ENCODE measurements at places on chromosomes 6 and 20.

GRCh38 chr6:127897484-127897883, 3.4 kb downstream of the THEMIS start:
- no peak for DNase-seq

DNA sequence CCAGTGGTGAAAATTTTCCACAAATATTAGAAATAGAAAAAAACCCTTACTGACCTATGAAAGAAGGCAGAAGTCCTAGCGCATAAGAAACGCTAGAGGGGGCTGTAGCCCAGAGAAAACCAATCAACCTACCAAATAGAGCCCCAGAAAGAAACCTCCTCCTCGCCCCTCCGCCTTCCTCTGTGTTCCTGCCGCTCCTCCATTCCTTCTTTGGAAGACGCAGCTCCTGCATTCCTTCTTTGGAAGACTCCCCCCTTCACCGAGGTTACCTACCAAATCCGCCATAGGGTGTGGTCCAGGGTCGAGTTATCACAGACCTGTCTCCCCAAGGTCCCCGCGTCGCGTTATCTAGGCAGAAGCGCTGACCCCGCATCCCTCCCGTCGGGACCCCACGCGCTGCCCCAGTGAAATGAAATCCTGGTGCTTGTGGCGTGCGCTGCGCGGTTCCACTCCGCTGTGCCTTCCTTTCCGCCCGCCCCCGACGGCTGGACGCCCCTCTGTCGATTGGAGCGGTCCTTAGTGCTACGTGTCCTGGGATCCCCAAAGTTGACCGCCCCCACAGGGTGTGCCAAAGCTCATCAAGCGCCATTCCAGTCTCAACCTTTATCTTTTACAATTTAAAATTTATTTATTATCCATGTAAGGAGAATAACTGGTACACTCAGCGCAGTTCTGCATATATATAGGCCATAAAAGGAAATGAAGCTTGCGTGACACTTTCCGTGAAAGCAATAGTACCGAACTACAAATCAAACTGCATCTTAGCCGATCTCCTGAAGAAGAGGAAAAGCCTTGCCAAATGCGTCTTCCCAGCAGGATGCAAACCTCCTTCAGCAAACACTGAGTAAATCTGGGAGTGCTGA, 13.0 kb downstream of the RPP21 start:
- DNase-seq = peak; percentile 63

- DNase-seq = no peak
These were observed 63.3 kb downstream of the ARHGAP18 start for GRCh38 chr6:129646642-129647041.

GRCh38 chr6:51608932-51609331, 478.5 kb downstream of the PKHD1 start:
- DNase-seq = no peak

DNA sequence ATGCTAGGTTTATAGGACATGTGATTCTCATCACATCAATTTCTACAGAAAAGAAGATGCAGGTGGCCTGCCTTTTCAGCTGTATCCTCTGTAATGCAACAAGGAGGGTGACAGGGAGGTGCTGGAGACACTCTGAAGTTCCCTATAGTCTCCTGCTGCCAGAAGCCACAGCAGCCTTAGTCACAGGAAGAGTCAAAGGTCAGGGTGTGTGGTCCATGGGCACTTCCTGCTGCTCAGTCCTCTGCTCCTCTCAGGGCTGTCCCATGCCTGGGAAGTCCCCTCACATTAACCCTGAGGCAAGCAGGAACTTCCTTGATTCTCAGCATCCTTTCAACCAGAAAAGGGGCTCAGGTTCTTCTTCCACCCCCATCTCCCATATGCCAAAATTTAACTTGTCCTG, 144.8 kb upstream of the FOXA2 start:
- no peak for DNase-seq

DNA sequence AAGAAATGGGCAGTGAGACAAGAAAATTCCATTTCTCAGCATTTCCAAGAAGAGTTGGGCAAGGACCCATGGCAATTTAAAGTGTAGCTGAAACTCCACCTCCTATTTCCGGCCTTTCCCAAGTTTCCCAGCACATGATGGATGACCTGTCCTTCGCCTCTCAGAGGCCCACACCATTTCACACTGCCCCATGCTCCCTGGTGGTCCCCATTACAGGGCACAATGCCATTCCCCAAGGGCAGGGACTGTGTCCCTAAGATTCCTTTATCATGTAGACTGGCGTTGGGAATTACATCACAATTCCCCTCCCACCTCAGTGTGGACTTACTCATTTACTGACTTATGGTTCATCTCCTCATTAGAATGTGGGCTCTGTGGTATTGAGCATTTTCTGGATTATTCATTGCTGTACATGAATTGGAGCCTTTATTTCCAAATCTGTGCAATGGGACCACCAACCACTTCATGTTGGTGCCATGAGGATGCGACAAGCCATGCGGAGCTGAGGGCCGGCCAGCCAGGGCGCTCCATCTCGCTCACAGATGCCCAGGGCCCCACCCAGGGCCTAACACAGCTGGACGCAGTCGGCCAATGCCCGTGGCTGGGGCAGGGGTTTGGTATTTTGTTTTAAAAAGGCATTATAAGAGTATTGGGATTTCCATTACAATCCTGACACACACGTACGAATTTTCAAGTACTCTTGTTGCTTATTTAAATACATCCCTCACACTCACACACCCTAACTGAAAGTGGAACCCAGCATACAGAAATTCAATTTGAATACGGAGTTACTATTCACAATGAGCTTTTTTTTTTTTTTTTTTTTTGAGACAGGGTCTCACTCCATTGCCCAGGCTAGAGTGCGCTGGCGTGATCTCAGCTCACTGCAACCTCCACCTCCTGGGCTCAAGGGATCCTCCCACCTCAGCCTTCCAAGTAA, 5.4 kb downstream of the ACSS1 start:
- no peak for DNase-seq

DNA sequence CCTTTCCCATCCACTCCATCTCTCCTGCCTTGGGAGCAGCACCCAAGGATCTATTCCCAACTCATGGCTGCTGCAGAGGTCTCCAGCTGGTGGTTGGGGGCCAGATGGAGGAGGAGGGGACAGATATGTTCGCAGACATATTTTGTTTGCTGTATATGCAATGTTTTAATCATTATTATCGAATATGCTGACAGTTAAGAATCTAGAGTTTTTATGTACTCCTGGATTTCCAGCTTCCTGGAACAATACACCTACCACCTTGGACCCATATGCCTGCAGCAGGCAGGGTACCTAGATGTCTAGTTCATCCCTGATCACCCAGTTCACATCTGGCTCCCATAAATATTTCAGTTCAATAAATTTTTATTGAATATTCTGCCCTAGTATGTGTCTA, 9.0 kb downstream of the FAM110A start:
- no peak for DNase-seq

DNA sequence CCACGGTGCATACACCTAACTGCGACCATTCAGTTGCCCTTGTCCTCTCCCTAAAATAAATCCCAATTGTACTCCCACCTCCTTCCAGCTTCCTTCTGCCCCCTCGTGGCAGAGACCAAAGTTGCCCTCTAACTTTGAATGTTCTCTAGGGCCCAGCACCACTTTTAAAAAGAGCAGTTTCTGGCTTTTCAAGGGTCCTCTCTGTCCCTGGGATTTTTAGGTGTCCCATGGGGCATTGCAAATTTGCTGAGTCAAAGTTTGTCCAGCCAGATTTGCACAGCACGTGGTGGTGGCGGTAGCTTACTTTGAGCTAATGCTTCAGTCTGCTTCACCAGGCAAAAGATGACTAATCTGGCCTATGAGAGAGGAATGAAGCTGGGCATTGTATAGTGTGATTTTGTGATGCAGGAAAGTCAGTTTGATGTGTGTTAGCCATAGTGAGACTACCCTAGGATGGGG, 100.2 kb downstream of the PERP start:
- DNase-seq = peak; percentile 15

DNA sequence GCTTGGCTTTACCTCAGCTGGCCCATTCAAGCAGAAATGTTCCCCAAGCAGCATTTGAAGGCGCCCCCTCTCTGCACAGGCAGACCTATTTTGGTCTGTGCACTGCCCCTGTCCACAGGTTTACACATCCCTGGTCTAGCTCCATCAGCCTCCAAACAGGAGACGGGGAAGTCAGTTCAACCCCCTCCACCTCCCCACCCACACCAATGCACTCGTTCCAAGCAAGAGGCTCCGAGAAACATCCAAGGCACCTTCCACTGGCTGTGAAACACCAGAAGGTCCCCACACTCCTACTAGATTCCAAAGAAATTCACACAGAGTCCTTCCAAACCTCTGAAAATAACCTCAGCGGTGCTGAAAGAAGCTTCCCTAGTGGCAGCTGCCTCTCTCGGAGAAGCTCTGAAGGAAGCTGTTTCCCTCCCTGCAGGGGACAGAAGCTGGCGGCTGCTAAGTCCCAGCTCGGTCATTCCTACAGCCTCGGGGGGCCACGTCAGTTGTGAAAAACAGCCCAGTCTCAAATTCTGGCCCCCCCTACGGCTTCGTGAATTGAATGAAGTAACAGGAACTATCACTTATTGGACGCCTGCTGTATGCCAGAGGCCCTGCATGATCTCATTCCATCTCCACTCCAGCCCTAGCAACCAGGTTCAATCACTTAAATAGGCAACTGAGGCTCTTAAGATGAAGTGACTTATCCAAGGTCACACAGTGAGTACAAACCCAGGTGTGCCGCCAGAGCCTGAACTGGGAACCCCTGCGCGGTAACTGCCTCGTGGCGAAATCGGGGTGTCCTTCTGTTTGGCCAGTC, 815 bp downstream of the SPATA2 start:
- no peak for DNase-seq

GRCh38 chr6:141957271-141957670, 175.5 kb upstream of the GJE1 start:
- DNase-seq = no peak

DNA sequence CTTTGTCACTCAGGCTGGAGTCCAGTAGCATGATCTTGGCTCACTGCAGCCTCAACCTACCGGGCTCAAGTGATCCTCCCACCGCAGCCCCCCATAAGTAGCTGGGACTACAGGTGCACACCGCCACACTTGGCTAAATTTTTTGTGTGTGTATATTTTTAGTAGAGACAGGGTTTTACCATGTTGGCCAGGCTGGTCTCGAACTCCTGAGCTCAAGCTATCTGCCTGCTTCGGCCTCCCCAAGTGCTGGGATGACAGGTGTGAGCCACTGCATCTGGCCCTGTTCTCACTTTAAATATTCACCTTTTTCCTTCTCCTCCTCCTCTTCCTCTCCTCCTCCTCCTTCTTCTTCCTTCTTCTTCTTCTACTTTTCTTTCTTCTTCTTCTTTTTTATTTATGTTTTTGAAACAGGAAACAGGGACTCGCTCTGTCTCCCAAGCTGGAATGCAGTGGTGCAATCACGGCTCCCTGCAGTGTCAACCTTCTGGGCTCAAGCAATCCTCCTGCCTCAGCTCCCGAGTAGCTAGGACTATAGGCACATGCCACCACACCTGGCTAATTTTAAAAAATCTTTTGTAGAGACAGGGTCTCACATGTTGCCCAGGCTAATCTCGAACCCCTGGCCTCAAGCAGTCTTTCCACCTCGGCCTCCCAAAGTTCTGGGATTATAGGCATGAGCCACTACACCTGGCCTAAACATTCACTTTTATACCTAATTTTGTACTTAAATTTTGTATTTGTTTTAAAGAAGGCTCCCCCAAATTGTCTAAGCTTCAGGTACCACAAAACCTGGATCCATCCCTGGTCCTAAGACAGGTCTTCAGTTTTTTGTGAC, 47.2 kb upstream of the NCOA3 start:
- DNase-seq = no peak

DNA sequence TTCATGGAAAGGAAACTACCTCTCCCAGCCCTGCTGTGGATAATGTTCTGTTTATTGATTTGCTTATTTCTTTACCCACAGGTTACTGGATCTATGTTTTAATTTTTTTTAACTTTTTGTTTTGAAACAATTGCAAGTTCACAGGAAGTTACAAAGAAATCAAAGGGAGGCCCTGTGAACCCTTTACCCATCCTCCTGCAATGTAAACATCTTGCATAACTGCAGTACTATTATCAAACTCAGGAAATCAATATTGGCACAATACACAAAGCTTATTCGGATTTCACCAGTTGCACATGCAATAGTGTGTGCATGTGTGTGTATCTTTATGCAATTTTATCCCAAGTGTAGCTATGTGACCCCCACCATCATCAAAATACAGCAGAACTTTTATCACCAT, 398.0 kb downstream of the BTBD3 start:
- DNase-seq = no peak

DNA sequence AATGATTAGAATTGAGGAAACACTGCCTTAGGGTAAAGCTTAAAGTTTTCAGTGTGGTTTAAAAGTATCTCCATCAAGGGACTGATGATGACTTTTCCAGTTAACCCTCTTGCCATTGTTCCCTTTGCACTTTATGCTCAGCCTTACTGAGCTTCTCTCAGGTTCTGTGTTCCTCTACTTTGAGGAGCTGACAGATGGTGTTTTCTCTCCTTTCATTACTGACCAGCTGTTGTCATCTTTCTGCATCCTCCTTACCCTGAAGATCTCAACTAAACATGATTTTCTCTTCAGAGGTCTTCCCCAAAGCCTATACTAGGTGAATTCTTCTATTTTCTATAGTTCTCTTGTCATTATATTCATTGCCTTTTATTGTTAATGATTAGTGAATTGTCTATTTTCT, 475.6 kb upstream of the SYNCRIP start:
- DNase-seq = no peak

DNA sequence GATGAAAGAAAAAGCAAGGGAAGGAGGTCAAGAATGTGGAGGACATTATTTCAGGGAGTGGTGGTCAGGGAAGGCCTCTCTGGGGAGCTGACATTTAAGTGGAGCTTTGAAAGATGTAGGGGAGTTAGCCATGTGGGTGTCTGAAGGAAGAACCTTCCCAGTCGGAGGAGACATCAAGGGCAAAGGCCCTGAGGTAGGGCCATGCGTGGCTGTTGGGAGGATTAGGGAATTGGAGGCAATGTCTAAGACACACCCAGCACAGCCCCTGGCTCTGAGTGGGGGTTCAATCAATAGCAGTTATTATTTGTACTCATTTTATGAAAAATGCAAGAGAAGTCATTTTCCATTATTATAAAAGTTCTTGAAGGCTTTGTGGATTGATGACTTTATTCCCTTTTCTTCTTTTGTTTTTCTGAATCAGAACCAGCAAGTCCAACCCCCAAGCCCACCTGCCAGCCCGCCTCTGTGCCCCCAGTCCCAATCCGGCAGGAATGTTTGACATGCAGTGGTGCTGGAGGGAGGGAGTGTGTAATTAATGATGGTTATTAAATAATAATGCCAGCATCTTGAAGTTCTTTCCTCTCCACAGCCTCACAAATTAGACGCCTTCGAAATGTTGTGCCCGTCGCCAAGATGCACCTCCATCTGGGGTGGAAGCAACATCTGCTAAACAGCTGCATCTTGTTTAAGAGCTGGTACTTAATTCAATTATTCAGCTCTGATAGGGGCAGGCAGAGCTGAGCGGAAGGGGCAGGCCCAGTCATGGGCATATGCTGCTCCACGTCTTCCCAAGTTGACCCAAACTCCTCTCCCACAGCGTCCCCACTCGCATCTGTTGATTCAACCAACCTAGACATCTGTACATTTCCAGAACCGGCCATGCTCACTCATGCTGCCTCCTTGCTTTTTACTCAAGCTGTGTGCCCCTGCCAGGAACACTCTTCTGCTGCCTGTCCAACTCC, 81.3 kb upstream of the SIRPA start:
- no peak for DNase-seq

- DNase-seq = no peak
These were observed 120.4 kb downstream of the RNGTT start for GRCh38 chr6:88843040-88843439.

Measured in BE2C (cell line).